ENCODE measurements at places on chromosomes 1 and 21. TPM values are rescaled to one million over a fixed set of nuclear protein-coding genes. Genes with fewer than 3 reads are reported as not detected.

TNNT2 gene
- 9,445 TPM for total RNA-seq

ARTN gene
- 0.49 TPM for total RNA-seq

OR6K3 gene
- not detected for total RNA-seq

TEKT2 gene
- not detected for total RNA-seq

RGS8 gene
- total RNA-seq, result not detected

CHIA gene
- not detected for total RNA-seq

ST3GAL3 gene
- 22.0 TPM for total RNA-seq

LCE2A gene
- total RNA-seq, result not detected

EDN2 gene
- total RNA-seq, result not detected

SYNC gene
- 24.7 TPM for total RNA-seq

GRCh38 chr1:65420590-65421350 is at the start of the genes LEPR and LEPROT:
Gene LEPR, plus strand, starts transcription at chr1:65420668. Its CDS starts 144,898 bp downstream, at chr1:65565566.
Gene LEPROT, plus strand, starts transcription at chr1:65420668. Its CDS starts 57 bp downstream, at chr1:65420725.
- DNase-seq, result no peak

GRCh38 chr1:91278754-91279153 is 125.9 kb downstream of the HFM1 start:
- no peak for DNase-seq

DNA sequence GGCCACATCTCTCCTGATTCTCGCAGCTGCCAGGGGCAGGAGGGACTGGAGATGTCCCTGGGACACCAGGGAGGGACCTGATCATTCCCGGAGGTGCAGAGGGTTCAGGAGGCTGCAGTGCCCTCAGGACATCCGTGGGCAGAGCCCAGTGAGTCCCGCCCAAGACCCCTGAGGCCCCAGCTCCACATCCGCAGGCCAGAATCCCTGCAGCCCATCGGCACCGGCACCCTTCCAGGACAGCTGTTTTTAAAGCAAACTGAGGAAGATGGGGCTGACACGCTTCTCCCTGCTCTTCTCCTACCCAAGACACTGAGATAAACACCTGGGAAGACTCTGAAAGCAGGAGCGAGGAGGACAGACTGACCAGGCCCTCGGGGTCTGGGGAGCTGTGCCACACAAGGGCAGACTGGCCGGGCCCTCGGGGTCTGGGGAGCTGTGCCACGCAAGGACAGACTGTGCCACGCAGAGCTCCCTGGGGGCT is 25.5 kb downstream of the SLC19A1 start:
- DNase-seq, result peak; percentile 62

DNA sequence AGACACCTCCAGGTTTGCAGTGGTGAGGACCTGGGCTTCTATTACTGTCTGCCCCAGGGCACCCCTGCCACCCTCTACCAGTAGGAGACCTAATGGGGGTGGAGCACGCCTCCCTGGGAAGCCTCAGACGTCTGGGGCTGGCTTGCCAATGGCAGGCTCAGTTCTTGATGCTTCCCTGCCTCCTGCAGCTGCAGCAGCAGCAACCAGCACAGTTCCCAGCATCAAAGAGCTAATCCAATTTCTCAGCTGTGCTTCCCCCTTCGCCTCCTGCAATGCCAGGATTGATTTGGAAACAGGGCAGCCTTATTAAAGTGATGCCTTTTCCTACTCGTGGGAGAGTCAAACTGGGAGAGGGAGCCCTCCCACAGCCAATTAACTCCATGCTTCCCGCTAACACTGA is 8.2 kb downstream of the SYT2 start:
- no peak for DNase-seq

DNA sequence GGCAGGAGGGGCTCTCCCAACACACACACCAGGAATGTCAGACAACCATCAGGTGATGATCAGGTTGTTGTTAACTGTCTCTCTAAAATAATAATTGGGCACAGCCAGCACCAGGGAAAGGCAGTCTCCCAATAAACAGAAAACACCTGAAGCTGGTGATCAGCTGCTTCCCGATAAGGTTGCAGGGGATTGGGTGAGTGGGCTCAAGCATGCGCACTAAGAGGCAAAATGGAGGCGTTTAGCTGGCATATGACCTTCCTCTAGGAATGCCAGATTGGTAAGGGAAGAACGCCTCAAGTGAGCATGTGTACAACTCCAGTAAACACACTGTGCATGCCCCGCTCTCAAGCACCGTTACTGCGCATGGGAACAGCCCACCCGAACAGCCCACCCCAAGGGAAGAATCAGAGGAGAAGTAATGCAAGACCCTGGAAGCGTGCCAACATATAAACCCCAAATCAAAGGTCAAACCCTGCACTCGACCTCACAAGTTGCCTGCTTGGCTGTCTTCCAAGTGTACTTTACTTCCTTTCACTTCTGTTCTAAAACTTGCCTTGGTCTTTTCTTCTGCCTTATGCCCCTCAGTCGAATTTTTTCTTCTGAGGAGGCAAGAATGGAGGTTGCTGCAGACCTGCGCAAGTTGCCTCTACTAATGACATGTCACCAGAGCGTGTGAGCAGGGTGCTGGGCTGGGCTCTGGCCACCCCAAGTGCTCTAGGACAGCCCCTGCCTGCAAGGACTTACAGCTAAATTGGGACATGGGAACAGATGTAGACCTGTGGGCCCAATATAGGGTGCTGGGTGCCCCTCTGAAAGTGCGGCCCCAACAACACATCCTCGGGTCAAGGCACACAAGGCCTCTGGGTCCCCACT is 200.8 kb downstream of the RHOU start:
- DNase-seq, result no peak

GRCh38 chr1:22711591-22712501 is 1.2 kb downstream of the EPHB2 start:
- no peak for DNase-seq

DNA sequence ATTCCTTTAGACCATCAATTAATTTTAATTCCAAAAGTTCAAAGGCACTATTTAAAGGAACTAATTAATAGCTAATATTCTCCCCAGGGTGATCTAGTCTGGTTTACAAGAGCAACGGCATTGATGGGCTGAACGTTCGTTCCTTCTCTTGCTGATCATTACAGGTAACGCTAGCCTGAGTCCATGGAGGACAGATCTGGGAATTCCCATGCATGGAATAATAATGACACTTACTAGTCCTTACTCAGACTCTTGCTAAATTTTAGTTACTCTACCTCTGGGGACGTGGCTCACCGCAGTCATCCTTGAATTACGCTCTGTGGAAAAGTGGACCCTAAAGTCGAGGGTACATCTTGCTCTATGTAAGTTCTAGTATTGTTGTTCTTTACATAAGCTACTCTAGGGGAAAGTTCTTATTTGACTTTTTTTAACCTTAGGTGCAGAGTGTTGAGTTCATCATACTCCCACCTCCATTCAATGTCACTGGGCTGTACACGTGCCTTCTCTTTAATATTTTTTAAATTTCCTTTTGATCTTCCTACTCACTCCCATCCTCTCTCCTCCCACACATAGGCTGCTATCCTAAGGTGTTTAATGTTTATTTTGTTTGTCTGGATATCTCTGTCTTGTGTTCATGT is 133.9 kb downstream of the ZNF281 start:
- DNase-seq, result no peak

DNA sequence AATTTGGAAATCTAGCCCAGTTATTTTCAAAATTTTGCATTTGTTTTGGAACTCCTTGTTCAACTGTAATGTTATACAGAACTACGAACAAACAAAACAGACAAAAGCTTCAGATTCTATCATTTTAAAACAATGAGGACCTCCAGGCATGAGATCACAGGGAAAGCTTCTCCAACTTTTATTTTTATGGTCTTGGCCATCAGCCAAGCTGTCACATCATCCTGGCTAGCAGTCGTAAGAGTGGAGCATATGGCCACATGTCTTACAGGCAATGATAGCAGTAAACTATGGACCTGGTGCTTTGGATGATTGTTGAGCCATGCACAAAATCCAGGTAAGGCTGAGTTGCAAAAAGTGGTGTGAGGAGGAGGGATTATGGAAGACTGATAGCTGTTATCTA is 299.6 kb downstream of the LMX1A start:
- DNase-seq, result no peak

DNA sequence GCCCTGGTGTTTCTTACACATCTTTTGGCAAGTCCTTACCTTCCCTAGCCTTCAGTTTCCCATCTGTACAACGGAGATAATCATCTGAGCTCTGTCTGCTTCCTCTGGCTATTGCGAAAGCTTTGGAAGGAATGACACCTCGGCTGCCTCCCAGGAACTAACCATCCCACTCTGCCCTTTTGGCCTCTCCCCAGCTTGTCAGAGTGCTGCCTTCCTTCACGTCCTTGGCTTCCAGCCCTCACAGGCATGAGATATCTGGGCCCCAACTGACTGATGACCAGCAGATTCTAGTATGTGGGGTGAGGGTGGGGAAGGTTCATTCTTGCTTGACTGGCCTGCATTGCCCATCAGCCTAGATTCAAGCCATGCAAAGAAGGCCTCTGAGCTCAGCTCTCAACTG is 253.1 kb upstream of the FGGY start:
- DNase-seq, result peak; percentile 80

DNA sequence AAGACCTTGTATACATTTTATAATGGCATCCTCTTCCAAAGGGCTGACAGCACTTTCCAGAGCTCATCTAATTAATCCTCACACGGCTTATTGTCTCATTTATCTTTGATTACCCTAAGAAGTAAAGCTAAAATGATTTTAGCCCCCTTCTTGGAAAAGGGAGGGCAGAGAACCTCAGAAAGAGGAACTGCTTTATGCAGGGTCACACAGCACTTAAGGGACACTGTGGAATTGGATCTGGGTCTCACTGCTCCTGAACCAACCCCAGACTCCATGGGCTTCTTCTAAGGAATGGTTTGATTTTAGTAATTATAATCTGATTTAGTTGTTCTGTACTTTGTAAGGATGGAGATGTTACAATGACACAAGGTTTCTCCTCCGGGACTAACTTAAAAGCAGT is 3.2 kb downstream of the BRINP2 start:
- DNase-seq, result no peak

DNA sequence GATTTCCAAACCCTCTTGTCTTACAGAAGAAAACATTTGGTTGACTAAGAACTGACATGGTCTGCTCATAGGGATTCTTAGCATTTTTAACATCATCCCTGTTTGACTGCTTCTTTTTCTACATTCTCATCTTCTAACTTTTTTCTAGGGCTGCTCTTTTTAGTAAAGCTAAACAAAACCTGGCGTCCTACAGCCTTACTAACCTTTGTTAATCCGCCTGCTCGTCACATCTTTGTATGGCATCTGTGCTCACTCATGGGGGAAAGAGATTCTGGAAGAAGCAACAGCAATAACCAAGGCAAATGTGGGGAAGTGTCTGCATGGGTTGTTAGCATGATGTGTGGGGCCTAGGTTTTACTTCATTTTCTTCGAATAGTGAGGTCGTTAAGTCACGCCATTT is 92.0 kb downstream of the KIF1B start:
- no peak for DNase-seq

- no peak for DNase-seq
Observed at GRCh38 chr1:169462385-169462784, 23.4 kb downstream of the SLC19A2 start.

GRCh38 chr1:151914076-151914475 is 4.8 kb upstream of the THEM4 start:
- no peak for DNase-seq

DNA sequence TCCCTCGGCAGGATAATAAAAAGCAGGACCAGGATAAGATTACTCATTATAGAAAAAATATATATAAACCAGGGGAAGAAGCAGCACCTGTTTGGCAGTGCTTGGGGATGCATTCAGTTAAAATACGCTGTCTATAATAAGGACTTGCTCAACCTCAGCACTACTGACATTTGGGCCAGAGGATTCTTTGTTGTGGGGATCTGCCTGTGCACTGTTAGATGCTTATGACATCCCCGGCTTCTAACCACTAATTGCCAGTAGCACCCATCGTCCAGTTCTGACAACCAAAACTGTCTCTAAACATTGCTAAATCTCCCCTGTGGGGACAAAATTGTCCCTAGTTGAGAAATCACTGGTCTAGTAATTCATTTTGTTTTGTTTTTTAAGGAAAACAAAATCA is 242.1 kb downstream of the SLC45A1 start:
- no peak for DNase-seq

DNA sequence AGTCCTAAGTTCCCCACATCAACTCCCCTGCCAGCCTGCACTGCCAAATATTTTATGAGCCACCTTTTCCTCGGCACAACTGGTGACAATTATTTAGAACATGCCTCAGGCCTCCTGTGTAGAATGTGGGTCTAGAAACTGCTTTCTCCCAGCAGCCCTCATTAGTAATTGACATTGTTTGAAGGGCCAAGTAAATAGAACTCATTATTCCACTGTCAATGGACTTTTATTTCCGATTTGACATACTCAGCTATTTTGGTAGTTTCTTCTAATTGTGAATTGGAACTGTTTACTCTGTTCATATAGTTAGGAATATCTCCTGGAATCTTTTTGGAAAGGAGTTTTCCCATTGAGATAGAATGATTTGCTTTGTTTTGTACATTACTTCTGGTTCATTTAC is 168.8 kb upstream of the L1TD1 start:
- no peak for DNase-seq

DNA sequence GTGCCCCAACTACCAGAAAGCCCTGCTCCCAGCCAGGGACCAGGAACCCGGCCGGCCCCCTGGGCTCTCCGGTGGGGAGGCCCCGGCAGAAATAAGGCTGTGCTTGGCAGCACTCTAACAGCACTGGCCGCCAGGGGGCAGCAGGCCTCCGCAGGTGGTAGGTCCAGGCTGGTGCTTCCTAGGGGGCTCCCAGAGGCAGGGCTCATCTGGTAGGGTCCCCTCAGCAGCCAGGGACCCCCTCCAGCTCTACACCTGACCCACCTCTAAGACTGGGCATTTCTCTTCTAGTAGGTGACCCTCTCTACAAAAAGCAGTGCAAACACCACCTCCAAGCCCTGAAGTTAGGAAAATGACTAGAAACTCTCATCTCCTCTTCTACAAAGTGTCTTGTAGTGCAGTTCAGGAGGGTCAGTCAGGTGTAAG is 85.6 kb downstream of the STUM start:
- DNase-seq, result peak; percentile 92

- no peak for DNase-seq
Observed at GRCh38 chr1:7526196-7526866, 244.8 kb upstream of the VAMP3 start.

GRCh38 chr1:39395357-39395831 is 96.0 kb upstream of the BMP8A start:
- DNase-seq, result no peak

GRCh38 chr1:171160211-171160610 is 24.9 kb upstream of the FMO2 start:
- DNase-seq, result no peak
